Activated CD8-positive, alpha-beta memory T cell treated with anti-CD3 and anti-CD28 coated beads, Interleukin-2, amount 10 ng/mL, durations not matched to agents 7 days and 5 days (primary cell): ENCODE measurements at places on chromosomes 3 and 15. TPM values are rescaled to one million over a fixed set of nuclear protein-coding genes. Genes with fewer than 3 reads are reported as not detected.

Gene GLDN
- not detected for total RNA-seq

Gene GRK7
- total RNA-seq, result not detected

Gene RARRES1
- not detected for total RNA-seq

Gene IL5RA
- not detected for total RNA-seq

Gene GOLGA6D
- total RNA-seq, result not detected
